ENCODE measurements at places on chromosomes 16 and 17. TPM values are rescaled to one million over a fixed set of nuclear protein-coding genes. Genes with fewer than 3 reads are reported as not detected.

DNA sequence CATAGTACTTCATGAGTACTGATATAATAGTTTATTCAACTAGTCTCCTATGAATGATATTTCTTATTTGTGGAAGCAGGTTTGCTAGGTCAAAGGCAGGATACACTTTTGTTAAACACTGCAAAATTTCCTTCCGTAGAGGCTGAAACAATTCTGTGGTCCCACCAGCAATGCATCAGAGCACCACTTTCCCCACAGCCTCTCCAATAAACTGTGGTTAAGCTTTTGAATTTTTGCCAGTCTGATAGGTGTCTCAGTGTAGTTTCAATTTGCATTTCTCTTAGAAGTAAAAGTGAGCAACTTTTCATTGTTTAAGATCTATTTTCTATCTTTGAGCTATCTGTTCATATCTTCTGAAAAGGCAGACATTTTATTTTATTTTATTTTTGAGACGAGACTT is 36.4 kb upstream of the CORO6 start:
- no peak for DNase-seq

DNA sequence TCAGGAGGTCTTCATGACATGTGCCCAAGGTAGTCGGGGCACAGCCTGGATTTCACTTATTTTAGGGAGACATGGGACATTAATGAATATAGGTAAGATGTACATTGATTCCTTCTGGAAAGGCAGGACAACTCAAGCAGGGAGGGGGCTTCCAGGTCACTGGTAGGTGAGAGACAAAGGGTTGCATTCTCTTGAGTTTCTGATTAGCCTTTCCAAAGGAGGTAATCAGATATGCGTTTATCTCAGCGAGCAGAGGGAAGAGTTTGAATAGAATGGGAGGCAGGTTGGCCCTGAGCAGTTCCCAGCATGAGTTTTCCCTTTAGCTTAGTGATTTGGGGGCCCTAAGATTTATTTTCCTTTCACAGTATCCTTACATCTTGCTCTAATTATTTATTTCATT is 443.8 kb upstream of the EEF2KMT start:
- DNase-seq: no peak

- DNase-seq: no peak
Observed at GRCh38 chr16:3027983-3028715, 4.3 kb downstream of the THOC6 start.

- no peak for DNase-seq
Observed at GRCh38 chr17:54269881-54270280, 447.2 kb downstream of the KIF2B start.

- no peak for DNase-seq
Observed at GRCh38 chr16:85349365-85350145, 237.3 kb upstream of the CIBAR2 start.

DNA sequence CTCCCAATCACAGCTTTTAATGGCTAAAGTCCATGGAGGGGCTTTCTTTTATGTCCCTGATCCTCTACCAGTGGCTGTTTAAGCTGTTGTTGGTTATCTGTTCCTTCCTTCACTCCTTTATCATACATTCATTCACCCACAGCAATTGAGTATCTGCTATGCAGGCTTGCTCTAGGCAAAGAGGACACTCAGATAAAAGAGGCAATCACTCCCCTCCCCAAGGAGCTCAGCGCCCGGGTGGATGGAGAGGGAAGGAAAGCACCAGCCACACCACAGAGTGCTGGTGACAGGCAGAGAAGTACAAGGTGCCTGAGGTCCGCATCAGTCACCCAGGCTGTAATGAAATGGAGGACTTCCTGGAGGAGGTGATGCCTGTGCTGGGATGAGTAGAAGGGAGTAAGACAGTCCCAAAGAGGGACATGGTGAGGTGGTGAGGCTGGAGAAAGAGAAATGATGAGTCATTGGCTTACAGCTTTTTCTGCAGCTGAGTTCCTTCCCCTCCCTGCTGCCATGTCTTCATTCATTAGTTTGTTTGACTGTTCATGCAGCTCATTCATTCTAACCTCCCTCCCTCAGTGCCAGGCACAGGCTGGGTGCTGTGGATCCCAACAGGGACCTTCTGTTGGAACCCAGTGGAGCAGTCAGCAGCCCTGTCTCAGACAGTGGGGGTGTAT is 12.8 kb upstream of the NGFR start:
- DNase-seq: no peak

GRCh38 chr17:82235056-82235774 is 6.4 kb downstream of the SLC16A3 start:
- DNase-seq: no peak

DNA sequence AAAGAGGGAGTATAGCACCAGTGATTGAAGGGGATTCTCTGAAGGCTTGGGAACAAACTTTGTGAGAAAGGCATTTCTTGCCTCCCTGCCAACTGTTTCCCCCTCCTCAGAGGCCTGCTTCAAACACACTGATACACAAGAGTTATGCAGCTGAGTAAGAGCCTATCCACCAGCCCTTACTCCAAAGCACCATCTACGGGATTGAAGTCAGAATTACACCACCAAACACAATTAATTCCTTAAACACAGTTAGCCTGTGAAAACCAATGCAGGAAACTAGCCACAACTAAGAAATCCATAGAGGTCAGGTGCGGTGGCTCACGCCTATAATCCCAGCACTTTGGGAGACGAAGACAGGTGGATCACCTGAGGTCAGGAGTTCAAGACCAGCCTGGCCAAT is 138.3 kb downstream of the SHCBP1 start:
- no peak for DNase-seq

- no peak for DNase-seq
Observed at GRCh38 chr17:46952115-46952514, 26.9 kb downstream of the RPRML start.

GRCh38 chr17:10046786-10047785 is 142.0 kb upstream of the RCVRN start:
- no peak for DNase-seq

DNA sequence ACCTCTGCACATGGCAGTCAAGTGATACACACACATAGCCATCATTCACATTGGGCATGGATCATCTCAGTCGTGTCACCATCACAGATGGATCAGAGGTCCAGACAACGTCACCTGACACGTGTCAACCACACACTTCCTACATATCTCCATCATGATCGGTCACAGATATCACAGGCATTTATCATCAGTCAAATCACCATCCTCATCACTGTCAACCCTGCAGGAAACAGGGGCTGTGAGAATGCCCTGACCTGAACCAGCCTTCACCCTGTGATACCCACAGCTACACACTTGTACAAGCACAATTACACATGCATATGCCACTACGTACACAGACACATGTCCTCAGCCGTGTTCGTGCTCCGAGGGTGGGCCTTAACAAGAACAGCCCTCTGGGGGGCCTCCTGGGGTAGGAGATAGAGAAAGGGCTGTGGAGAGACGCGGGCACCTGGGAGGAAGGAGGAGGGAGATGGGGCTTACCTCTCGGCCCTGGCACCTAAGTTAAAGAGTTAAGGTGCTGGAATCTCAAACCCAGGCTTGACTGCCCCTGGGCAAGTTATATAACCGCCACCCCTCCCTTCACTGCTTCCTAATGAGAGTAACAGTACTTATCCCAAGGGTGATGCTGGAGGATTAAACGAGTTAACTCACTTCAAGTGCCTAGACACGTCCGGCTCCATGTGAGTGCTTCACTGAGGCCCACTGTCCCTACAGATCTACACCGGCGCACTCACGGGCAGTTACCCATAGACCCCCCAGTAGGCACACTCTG is 1.1 kb downstream of the SLC12A4 start:
- DNase-seq: no peak

- no peak for DNase-seq
Observed at GRCh38 chr17:8912084-8912981, 44.9 kb upstream of the PIK3R6 start.

Gene ITGAL
- polyA plus RNA-seq: 1.7 TPM

Gene OR1A1
- polyA plus RNA-seq: 0.07 TPM

Gene SMPD3
- polyA plus RNA-seq: 1.1 TPM

Gene CCL5
- 1.00 TPM for polyA plus RNA-seq
